ENCODE measurements at places on chromosomes 6 and 20.

- no peak for DNase-seq
These were observed 173.6 kb upstream of the ARG1 start for GRCh38 chr6:131399433-131399832.

GRCh38 chr6:160337301-160337700, 10.9 kb upstream of the SLC22A3 start:
- no peak for DNase-seq

DNA sequence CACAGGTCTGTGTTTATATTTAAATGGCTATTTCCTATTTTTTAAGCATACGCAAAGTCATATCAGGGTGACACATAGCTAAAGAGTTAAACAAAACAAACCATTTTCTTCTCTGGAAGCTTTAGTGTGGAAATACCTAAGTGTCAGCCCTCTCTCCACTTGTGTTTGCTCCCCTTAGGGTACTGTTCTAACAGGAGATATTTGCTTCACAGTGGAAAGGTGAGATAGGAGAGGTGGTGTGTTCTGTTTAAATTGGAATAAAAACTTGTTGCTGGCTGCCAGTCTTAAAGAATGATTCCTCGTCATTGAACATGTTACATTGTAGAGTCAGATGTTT, 18.9 kb downstream of the PHACTR2 start:
- DNase-seq: no peak

DNA sequence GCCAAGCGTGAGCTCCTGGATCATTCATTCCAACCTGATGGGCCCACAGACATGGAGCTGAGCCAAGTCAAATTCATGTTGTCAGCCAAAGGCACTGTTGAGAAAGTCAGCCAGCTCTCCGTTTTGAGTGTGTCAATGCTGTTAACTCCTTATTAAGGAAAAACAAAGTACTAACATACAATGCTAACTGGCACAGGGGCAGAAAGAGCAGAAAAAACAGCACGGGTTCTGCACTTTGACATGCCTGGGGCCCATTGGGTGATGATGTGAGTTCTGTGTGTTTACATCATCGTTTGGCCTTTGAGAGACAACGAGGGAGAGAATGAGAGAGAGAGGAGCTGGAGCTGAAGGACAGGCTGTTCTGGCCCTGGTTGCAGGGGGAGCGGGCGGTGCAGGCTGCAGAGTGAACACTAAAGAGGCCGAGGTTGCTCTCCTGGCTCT, 85.9 kb downstream of the SMOC2 start:
- no peak for DNase-seq

DNA sequence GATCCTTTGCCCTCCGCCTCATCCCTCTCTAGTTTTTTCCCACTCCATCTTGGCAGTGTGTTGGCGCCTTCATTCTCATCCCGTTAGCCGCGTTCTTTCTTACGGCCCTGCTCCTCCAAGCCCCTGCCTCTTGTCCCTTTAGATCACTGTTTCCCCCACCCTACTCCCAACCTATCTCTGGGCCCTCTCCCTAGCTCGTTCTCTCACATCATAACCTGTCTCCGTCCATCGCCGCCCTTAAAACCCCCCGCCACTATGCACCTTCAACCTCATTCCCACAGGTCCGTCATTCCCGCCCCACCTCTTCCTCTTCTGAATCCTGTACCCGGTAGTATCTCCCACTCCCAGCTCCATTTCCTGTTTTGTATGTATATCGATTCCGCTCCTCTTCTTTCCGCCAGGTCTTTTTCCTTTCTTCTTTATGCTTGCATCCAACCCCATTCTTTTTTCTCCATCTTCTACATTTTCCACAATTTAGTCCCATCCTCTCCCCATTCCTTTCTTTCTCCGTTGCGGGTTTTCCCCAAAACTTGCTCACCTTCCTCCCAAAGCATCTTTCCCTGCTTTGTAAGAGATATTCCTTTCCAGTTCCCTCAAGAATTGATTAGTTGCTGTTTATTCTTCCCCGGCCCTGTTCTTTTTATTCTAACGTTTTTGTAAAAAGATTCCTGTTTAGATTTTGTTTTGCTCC, 671 bp downstream of the EFHC1 start:
- DNase-seq: no peak

- DNase-seq: no peak
These were observed 57.4 kb upstream of the DDR1 start for GRCh38 chr6:30826961-30827342.

DNA sequence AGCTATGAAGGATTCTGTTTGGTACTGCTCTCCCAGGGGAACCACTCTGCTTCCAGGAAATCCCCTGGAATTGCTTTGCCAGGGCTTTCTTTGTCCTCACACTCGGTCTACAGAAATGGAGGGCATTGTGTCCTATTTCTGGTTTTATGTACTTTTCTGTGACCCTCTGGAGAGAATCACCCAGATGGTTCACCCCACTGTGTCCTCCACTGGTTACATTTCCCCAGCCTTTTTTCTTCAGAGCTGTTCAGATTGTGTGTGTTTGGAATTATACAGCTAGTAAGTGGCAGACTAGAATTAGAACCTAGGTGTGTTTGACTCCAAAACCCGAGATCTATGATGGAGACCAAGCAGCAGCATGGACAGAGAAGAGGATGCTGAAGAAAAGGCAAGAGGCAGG, 80.8 kb downstream of the CD164 start:
- DNase-seq: no peak

GRCh38 chr20:23419995-23420901, 1.0 kb downstream of the NAPB start:
- DNase-seq: peak; percentile 43

GRCh38 chr6:22783931-22784330, 214.6 kb downstream of the HDGFL1 start:
- no peak for DNase-seq

Measured in activated CD8-positive, alpha-beta T cell treated with anti-CD3 and anti-CD28 coated beads, Interleukin-2, amount 10 ng/mL, durations not matched to agents 7 days and 5 days (primary cell).